ENCODE measurements at places on chromosomes 12 and 14.

GRCh38 chr12:56338308-56339157 is at the start of gene IL23A:
IL23A (plus strand) TSS chr12:56338884; CDS start chr12:56339045, 161 bp downstream.
- no peak for DNase-seq

- DNase-seq, result no peak
Measured at GRCh38 chr14:60179431-60179869, 14.3 kb upstream of the DHRS7 start.

- DNase-seq, result no peak
Measured at GRCh38 chr12:102862486-102862885, 54.6 kb downstream of the PAH start.

DNA sequence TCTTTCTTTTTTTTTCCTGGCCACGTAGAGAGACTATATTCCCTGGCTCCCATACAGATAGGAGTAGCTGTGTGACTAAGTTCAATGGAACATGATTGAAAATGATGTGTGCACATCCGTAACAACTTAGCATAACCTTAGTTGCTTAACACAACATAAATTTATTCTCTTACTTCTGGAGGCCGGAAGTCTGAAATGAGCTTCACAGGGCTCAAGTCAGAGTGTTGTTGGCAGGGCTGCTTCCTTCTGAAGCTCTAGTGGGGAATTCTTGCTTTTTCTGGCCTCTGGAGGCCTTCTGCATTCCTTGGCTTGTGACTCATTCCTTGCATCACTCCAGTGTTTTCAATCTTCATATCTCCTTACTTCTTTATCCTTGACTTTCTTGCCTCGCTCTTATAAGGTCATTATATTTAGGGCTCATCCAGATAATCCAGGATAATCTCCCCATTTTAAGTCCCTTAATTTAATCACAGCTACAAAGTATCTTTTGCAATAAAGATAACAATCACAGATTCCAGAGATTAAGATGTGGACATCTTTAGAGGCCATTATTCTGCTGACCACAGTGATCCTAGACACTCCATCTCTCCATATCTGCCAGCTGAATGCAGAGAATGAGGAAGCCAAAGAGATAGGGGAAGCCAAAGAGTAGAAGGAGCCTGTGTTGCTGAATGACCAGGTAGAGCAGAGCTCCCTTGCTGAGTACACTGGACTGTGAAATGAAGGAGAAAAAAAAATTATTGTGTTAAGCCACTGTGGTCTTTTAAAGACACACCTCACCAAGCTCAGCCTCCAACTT is 21.0 kb upstream of the SNX6 start:
- no peak for DNase-seq

GRCh38 chr14:35213869-35214387 is 78.3 kb upstream of the PSMA6 start:
- DNase-seq, result no peak

GRCh38 chr12:4579305-4580102 is 17.5 kb downstream of the DYRK4 start:
- no peak for DNase-seq

GRCh38 chr12:88802096-88802706 is 221.9 kb upstream of the KITLG start:
- no peak for DNase-seq

DNA sequence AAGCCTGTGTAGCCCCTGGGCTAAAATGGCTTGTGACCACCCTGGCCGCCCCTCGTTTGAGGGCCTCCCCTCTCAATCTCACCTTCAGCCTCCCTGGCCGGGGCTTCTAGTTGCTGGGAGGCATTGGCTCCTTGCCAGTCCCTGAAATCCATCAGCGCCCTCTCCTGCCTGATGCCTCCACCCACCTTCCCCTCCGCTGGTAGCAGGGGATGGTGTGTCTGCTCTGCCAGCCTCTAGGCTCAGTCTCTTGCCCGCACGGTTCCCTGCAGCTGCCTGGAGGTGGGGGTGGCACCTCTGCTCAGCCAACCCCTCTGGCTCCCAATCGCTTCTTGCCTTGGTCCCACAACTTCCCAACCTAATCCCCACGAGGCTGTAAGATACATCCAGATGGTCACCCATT is 167.9 kb downstream of the PHETA1 start:
- no peak for DNase-seq

DNA sequence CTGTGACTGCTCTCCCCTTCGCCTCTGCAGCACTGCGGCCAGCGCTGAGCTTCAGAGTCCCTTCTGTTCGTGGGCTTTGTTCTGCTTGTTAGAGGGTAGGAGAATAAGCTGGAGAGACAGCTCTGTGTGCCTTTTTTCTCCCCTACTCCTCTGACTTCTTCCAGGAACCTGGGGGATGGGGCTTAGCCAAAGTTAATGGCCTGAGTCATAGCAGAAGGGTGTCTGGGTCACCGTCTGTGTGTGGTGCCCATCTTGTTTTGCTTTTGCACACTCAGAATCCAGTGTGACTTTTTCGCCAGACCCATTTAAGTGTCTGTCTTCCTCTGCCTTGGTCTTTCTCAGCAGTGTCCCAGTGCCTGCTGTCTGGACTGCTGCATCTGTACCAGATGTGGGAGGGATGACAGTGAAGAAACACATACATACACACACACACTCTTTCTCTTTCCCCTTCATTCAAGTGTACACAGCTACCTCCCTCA is 3.0 kb downstream of the KIF5A start:
- no peak for DNase-seq

DNA sequence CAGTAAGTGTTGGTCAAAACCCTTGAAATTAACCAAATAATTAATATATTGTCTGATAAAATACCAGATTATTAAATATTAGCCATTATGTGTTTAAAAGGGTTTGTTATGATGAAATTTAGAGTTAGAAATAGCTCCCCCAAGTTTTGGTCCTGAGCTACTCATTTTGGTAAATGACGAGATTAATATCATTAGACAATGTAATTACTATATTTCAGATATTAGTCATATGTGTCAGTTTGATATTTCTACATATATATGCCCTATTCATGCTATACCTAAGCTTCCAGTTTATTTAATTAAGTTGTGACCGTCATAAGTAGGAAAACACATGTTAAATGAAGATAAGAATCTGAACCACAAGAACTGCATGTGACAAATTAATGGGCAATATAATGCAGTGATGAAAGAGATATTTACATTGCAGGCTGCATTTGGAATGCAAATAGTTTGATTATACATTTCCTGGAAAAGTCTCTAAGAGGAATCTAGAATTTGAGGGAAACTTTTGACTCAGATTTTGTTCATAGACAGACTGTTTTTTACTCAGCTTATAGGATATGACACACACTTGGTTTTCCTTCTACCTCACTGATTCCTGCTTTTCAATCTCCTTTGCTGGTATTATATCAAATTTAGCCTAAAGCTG is 70.5 kb downstream of the TBC1D30 start:
- DNase-seq, result no peak

DNA sequence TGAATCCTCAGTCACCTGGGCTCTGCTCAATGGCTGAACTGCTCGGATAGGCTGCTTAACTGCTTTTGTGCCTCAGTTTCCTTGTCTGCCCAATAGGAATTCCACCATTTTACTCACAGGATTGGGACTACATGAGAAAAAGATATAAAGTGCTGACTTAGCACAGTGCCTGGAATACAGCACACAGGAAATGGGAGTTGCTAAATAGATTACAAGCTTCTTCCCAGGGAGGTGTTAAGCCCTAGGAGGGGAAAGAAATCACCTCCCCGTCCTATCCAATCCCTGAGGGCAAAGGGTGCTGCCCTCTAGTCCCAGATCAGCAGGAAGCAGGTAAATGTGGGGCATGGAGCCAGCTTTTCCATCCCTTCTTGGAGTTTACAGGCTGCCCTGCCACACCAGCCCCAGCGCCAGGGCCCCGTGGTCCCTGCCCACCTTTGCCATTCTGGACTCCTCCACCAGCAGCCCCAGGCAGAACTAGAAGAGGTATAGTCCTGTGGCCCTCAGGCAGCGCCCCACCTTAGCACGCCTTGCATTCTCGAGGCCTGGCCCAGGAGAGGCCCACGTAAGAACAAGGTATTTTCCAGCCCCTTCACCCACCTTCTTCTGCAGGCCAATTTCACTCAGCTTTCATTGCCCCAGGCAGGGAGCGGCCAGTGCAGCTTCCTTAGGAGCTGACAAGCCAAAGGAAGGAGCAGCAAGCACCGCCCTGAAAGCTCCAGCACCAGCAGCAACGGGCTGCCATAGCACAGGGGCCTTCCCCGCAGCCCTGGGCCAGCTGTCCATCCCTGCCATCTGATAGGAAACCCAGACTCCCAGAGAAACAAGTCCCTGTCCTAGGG is 28.8 kb upstream of the RPLP0 start:
- no peak for DNase-seq

DNA sequence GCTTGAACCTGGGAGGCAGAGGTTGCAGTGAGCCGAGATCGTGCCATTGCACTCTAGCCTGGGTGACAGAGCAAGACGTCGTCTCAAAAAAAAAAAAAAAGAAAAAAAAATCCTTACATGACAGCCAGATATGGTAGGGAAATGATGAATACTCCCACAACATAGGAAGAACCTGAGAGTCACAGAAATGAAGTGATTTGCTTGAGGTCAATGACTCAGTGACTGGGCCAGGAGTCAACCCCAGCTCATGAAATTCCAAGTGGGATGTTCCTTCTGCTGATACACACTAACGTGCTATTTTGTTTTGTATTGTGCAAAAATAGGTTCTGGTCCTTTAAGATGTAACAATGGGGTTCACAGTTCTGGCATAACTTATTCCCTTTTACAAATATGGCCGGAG is 9.0 kb downstream of the RHOF start:
- DNase-seq, result no peak

DNA sequence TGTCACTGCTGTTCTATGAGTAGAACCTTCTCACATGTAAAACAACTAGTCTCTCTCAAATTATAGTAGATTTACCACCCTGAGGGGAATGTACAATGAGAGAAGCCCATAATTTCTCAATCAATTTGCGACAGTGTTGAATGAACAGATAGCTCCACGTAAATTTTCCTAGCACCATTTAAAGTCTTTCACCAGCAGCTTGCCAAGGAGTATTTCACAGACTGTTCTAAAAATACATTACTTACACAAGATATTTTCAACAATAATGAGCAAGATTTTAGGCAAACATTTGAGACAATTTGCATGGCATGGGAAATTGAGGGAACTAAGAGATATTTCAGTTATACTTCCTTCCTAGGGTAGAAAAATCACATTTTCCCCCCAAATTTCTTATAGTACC is 151.6 kb downstream of the KICS2 start:
- no peak for DNase-seq

- DNase-seq, result no peak
Measured at GRCh38 chr12:75922944-75923642, 108.5 kb downstream of the PHLDA1 start.

- DNase-seq, result no peak
Measured at GRCh38 chr12:80212938-80213645, 113.8 kb downstream of the OTOGL start.

DNA sequence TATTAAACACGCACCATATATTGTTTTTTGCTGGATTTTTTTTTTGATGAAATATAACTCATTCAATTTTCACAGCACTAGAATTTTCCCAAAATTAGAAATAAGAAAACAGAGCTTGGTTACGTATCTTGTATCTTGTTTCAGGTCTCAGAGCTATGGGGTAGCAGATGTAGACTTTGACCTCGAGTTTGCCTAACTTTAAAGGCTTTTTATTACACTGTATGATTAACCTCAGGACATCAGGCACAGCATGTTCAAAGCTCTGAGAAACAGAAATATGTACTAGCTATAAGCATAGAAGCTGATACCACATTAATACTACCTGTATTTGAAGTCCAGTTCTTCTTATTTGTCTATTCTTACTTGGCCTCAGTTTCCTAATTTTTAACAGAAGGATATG is 171.9 kb upstream of the KITLG start:
- DNase-seq, result no peak

- DNase-seq, result no peak
Measured at GRCh38 chr12:22656376-22656775, 31.4 kb downstream of the ETNK1 start.
